ENCODE measurements at places on chromosomes 12 and 14.
A peak's percentile ranks its signal among the peaks of the same experiment; 100 is the strongest.

GRCh38 chr12:60494244-60494643, 898.4 kb downstream of the SLC16A7 start:
- DNase-seq, result no peak

GRCh38 chr14:54881235-54881760, 21.3 kb downstream of the GCH1 start:
- DNase-seq, result peak; percentile 75

- no peak for DNase-seq
Observed at GRCh38 chr14:51079085-51079484, 15.8 kb downstream of the TRIM9 start.

DNA sequence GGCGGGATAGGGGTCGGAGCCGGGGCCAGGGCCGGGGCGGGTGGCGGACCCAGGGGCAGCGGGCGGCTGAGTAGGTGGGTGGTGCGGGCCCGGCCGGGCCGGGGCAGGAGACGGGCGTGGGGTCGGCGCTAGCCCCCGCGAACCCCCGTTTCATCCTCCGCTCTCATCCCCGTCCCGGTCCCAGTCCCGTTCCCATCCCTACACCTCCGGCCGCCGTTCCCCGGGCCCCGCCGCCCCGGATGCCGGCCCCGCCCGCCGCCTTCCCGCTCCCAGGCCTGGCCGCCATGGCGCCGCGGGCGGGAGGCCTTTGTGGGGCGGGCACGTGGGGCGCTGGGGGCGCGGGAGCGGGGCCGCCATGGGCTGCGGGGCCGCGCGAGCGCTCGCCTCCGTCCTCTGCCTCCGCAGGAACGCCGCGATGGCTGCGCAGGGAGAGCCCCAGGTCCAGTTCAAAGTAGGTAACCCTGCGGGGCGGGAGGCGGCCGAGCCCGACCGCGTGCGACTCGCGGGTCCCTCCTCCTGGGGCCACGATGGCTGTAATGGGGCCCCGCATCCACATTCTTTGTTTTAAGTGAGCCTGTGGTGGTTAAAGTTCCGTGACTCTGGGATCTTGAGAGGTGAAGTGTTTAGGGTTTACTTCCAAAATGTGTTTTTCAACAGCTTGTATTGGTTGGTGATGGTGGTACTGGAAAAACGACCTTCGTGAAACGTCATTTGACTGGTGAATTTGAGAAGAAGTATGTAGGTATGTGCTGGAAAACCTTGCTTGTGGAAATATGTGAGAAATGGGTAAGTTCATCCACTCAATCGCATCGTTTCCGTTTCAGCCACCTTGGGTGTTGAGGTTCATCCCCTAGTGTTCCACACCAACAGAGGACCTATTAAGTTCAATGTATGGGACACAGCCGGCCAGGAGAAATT, 572 bp downstream of the RAN start:
- DNase-seq, result no peak

DNA sequence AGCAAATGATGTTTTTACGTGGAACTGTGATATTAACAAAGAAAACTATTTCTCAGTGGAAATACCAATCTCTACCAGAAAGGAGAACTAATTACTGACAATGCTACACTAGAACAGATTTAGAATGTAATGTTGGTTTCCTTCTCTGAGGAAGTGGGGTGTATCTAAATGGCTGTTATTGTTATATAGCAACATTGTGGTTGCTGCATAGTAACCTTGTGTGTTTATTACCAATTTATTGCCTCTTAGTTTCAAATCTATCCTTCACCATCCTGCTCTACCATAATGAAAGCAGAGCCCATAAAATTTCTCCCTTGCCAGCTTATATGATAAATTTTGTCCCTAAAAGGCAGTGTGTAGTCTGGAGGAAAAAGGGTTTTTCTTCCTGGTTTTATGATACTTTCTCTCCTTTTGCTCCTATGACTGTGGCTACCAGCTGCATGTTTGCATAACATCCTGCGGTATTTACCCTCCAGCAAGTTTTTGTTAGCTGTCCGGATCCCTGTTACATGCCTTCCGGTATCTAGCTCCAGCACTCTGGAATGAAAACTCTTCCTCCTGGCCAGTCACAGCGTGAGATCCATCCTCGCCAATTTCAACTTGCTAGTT, 5.7 kb upstream of the KLRK1 start:
- DNase-seq, result no peak

- no peak for DNase-seq
Observed at GRCh38 chr14:60647081-60647836, 2.0 kb downstream of the SIX1 start.

GRCh38 chr12:58419905-58420304, 478.5 kb downstream of the ATP23 start:
- no peak for DNase-seq

GRCh38 chr12:89238593-89238992, 113.7 kb downstream of the DUSP6 start:
- no peak for DNase-seq
